ENCODE measurements at places on chromosomes 5 and 9.

GRCh38 chr5:95221234-95221633, 63.7 kb downstream of the MCTP1 start:
- DNase-seq: no peak

- no peak for DNase-seq
These were observed 120.2 kb upstream of the GRHPR start for GRCh38 chr9:37302277-37302676.

GRCh38 chr9:4197548-4197947, 102.3 kb downstream of the GLIS3 start:
- DNase-seq: no peak

GRCh38 chr9:27429436-27429835, 94.7 kb upstream of the IFNK start:
- no peak for DNase-seq

DNA sequence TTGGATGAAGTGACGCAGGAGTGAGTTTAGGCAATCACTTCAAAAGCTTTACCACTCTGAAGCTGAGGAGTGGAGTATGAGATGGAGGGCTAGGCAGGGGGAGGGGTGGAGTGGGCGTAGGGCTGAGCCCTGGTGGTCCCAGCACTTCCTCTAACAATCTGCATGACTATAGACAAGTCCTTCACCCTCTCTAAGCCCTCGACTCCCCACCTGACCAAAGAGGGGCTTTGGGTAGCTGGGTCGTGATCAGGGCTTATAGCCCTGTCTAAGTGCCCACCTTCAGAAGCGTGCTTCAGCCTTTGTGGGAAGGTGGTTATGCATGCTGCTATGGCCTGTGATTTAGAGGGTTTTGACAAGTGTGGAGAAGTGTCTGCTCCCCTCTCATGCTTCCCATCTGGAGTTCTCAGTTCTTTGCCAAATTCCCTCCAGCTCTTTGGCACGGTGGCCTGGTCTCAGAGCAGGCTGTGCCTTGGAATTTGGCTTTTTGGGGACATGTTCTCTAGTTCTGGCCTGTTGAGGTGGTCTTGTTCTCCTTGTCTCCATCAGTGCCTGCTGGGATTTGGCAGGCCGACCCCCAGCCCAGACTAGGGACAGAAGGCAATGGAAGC, 53.0 kb downstream of the ACTBL2 start:
- no peak for DNase-seq

DNA sequence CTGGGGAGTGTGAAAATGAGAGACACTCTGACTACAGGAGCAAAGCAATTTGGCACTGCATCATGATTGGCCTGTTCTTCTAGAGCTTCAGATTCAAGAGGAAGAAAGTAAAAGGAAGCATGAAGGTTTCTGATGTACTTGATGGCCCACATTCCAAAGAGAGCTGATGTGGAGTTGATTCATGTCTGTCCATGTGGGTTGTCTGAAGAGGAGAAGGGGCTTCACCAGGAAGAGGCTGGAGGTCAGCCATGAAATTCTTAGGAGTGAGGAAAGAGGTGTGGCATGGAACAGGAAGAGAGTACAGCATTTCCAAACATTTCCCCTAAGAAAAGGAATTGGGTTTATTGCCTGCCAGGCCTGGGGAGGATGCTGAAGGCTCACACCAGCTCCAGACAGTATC, 70.7 kb downstream of the PTCD2 start:
- no peak for DNase-seq

GRCh38 chr9:5870691-5871090, 20.0 kb upstream of the MLANA start:
- no peak for DNase-seq

GRCh38 chr9:88826181-88826580, 165.1 kb upstream of the S1PR3 start:
- no peak for DNase-seq

DNA sequence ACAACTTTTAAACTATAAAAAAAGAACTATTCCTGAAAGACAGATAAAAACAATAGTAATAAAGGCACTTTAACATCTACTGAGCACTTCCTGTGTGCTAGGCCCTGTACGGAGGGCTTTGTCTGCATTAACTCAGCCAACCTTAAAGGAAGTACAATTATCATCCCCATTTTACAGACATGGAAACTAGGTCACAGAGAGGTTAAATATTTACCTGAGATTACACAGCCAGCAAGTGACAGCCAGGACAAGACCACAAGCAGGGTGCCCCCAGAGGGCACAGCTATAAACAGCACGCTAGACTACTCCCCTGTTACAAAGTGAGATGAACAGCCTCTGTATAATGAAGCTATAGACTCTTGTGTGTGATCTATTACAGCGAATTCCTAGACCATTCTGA, 25.5 kb downstream of the DDX31 start:
- DNase-seq: no peak

DNA sequence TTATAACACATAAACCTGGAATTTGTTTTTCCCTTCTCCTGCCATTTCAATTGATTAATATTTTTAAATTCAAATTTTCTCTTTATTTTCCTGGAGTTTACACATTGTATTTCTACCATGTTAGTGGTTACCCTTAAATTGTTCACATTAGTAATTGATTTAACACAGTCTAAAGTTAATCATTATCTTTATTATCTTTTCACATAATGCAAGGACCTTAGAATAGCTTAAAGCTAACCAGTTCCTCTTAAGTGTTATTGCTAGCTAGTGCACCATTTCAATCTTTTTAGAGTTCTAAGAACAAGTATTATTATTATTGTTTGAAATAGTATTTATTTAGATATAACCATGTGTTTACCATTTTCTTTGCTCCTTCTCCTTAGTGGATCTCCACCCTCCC, 251.2 kb upstream of the FBXL7 start:
- DNase-seq: no peak

DNA sequence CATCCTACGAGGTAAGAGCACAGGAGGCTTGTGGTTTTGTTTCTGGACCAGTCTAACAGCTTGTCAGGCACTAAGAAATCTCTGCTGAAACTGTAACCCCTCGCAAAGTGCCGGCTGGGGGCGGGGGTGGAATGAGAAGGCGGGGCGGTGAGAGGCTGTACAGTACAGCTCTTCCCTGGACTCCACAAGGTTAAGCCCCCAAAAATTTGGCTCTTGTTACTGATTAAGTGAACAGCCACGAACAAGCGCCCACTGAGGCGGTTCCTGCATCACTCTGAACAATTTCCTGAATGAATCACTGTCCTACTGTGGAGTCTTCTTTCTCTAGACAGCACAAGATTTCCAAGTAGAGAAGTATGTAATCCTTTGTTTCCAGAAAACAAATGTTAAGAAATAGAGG, 6.8 kb downstream of the FBP2 start:
- DNase-seq: no peak

GRCh38 chr5:177429248-177430040, 3.0 kb downstream of the GRK6 start:
- no peak for DNase-seq

DNA sequence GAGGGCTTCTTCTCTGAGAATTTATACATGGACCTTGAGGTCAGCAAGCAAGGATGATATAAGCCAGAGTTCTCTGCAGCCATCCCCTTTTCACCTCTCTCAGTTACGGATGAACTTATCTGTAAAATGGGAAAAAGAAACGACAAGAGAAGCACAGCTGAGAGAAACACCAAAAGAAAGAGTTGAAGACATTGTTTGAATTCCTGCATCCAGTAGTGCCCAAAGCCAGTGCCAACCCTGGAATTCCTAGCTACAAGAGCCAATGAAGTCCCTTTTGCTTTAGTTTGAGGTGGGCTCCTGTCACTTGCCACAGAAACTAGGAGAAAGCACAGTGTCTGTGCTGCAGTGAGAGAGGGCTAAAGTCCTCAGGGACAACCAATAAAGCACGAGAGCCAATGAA, 6.6 kb upstream of the MOB3B start:
- DNase-seq: no peak

DNA sequence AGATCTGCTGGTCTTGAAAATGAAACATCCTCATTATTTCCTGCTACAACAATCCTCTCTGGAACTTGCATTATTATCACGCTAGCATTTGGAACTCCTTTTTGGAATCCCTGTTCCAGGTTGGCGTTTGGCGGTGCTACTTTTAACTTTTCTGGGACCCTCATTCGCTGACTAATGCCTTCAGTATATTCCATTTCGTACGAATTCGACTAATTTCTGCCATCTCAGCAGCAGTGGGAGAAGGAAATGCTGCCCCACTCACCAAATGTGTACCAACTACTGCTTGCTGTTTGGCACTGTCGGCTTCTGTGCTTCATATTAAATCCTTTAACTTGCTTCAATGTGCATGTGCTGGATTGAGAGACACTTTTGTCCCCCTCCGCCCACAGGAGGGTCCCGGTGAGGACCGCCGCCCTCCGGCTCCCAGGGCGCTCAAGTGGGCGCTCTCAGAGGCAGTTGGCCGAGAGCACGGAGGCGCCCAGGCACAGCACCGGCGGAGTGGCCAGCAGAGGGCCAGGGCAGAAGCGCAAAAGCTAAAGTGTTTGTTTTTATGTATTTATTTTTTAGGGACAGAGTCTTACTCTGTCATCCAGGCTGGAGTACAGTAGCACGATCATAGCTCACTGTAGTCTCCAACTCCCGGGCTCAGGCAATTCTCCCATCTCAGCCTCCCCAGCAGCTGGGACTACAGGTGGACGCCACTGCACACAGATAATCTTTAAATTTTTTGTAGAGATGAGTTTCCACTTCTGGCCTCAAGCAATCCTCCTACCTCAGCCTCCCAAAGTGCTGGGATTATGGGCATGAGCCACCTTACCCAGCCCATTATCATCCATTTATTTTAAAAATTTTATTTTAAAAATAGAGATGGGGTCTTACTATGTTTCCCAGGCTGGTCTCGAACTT, 11.9 kb downstream of the PDE6A start:
- DNase-seq: no peak

DNA sequence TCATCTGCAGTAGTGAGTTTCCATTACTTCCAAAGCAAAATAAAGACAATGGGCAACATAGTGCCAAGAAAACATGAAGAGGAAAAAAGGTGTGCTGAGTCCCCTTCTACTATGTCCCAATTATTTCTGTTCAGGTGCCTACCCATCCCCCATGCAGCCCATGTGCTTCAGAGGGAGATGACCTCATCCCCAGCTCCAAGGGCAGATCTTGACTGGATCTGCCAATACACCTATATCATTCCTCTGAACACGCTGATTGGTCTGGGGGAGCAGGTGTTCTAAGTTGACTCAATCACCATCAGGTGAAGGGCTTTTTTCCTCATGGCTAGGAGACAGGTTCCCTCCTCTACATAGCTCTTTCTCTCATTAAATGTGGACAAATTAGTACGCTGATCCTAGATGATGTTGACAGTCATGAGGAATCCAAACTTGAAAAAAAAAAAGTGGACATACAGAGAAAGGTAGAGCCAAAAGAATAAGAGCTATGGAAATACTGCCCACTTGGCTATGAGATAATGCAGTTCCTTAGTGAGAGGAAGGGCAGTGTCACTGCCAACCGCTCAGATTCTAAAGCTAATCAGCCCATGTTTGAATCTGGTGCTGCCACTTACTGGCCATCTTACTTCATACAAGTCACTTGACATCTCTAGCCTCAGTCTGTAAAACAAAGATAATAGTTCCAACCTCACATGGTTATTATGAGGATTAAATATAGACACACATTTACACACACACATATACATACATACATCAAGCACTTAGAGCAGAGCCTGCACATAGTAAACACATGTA, 23.1 kb downstream of the PRELID2 start:
- DNase-seq: no peak

GRCh38 chr5:14102666-14103065, 40.5 kb upstream of the TRIO start:
- no peak for DNase-seq

- no peak for DNase-seq
These were observed at the start of gene HSPB3 for GRCh38 chr5:54455413-54456157. Gene HSPB3 (plus strand): TSS chr5:54455699. CDS start chr5:54455790, 91 bp downstream.

DNA sequence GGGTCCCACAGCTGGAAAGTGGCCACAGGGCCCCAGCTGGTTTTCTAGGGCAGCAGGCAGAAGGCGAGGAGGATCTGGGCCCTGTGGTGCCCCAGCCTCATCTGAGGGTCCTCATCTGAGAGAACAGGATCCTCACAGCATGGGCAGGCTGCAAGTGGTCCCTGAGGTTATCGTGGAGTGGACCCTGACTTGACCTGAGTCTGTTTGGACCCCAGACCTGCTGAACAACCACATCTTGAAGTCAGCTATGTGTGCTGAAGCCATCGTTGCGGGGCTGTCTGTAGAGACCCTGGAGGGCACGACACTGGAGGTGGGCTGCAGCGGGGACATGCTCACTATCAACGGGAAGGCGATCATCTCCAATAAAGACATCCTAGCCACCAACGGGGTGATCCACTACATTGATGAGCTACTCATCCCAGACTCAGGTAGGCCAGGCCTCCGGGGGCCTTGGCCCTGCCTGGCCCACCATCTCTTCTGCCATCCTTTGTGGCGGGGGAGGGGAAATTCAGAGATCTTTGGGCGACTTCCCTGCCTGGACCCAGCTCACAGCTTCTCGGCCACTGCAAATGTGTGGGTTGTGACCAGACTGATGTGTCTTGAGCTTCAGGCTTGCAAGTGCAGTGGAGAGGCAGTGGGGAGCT, 24.0 kb downstream of the TGFBI start:
- DNase-seq: no peak

GRCh38 chr5:11946317-11946716, 42.1 kb upstream of the CTNND2 start:
- no peak for DNase-seq

GRCh38 chr9:1461812-1462211, 411.7 kb downstream of the DMRT2 start:
- DNase-seq: no peak

GRCh38 chr9:75593920-75594319, 296.6 kb upstream of the PCSK5 start:
- no peak for DNase-seq

DNA sequence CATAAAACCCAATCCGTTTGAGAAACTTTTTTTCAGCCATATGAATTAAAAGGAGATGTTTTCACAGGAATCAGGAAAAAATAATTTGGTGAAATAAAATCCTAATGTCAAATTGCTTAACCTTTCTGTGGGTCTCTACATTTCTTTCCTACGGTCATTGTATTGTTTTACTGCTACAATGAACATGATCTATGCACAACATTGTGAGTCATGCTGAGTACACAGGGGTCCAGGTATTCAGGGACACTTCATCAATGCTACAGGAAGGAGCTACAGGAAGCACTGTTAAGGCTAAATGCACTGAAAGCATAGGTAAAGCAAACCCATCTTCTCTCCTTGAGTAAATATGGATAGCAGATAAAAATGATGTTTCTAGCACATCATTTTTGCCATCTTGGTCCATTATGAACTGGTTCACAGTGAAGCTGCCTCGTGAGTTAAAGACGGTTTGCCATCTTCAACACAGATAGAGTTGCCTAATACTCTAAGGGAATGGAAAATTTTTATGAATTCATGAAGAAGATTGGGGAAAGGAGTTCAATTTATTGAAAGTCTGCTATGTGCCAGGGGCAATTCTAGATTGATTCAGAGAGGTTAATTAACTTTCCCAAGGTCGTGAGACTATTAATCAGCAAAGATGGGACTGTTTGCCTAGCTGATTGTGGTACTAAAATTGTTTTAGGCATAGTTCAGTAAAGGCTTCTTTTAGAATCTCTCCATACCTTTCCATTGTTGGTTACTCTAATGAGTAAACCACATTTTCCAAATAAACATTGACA, 85.5 kb downstream of the DIRAS2 start:
- no peak for DNase-seq

GRCh38 chr5:122997294-122997693, 39.2 kb downstream of the PPIC start:
- no peak for DNase-seq
